Smooth muscle cell of the pulmonary artery (primary cell): ENCODE measurements at places on chromosomes 6 and 20. TPM values are rescaled to one million over a fixed set of nuclear protein-coding genes. Genes with fewer than 3 reads are reported as not detected.

The MAS1 gene
- under 0.01 and 0.20 TPM in 2 replicates for total RNA-seq

The MMP24 gene
- total RNA-seq = 0.98 and 2.0 TPM in 2 replicates

The MYMX gene
- total RNA-seq = 0.33 TPM in 1 of 2 replicates, not detected in the other

The ULBP1 gene
- 0.07 and 0.17 TPM in 2 replicates for total RNA-seq

The CCN5 gene
- 3.0 and 36.4 TPM in 2 replicates for total RNA-seq

The ZSCAN16 gene
- 1.7 and 2.2 TPM in 2 replicates for total RNA-seq

The KCNK5 gene
- 0.03 and 0.07 TPM in 2 replicates for total RNA-seq

The UCKL1 gene
- 22.9 and 33.0 TPM in 2 replicates for total RNA-seq

The MAP1LC3A gene
- total RNA-seq = 28.3 and 29.1 TPM in 2 replicates

The MYT1 gene
- not detected in 2 replicates for total RNA-seq

The SLC4A11 gene
- 0.20 and 1.2 TPM in 2 replicates for total RNA-seq

The AKAP12 gene
- total RNA-seq = 45.4 and 94.6 TPM in 2 replicates

The ENPP3 gene
- 0.13 and 0.23 TPM in 2 replicates for total RNA-seq

The FILIP1 gene
- total RNA-seq = 0.33 and 0.91 TPM in 2 replicates

The FNDC1 gene
- total RNA-seq = 0.46 and 1.1 TPM in 2 replicates
